Muscle of back (tissue), 13 donors: ENCODE measurements at places on chromosomes 3 and 15.

DNA sequence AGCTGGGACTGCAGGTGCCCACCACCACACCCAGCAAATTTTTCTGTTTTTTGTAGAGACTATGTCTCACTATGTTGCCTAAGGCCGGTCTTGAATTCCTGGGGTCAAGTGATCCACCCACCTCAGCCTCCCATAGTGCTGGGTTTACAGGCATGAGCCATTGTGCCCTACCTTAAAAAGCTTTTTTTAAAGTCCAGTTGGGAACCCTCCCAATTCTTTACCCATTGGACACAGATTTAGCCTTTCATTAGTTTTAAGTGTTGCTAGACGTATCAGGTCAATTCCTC is 1.7 kb upstream of the DENND4A start:
- no peak for DNase-seq

DNA sequence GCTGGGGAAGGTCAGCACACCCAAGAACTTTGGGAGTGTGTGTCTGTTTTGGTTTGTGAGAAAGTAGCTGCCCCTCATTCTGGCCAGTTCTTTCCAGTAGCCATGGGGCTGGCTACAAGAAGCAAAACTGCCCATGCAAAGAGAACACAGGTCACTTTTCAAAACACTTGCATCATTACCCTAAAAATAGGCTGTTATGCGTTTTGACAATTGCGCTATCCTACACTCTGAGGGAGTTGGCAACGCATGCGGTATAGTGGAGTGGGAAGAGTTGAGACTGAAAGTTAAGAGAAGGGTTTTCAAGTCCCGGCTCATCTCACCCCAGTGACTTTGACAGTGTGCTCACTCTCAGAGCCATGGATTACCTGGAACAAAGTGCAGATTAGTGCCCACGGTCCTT is 41.8 kb upstream of the MYZAP start:
- no peak for DNase-seq

- no peak for DNase-seq
These were observed 15.9 kb downstream of the HPS3 start for GRCh38 chr3:149145356-149145755.

DNA sequence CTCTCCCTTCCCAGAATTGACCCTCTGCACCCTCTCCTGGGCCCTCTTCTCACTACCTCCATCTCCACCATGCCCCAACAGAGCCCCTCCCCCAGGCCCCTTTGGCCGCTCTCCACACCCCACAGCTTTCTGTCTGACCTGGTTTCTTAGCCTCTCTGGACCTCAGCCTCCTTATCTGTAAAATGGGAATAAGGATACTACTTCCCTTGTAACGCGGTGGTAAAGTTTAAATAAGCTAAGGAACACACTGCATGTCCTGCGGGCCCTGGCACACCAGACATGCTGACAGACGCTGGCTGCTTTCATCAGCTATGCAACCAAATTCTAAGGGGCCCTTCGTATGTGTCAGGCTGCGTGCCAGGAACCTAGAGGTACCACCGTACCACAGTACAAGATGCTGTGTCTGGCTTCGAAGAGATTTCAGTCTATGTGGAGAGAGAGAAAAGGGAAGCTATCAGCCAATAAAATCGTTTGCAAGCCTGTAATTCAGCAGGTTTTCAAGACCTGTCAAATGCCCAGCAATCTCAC is 777 bp upstream of the SLC51A start:
- DNase-seq, result no peak
